Nephron progenitor cell (in vitro differentiated cells): ENCODE measurements at places on chromosomes 7 and 10.

DNA sequence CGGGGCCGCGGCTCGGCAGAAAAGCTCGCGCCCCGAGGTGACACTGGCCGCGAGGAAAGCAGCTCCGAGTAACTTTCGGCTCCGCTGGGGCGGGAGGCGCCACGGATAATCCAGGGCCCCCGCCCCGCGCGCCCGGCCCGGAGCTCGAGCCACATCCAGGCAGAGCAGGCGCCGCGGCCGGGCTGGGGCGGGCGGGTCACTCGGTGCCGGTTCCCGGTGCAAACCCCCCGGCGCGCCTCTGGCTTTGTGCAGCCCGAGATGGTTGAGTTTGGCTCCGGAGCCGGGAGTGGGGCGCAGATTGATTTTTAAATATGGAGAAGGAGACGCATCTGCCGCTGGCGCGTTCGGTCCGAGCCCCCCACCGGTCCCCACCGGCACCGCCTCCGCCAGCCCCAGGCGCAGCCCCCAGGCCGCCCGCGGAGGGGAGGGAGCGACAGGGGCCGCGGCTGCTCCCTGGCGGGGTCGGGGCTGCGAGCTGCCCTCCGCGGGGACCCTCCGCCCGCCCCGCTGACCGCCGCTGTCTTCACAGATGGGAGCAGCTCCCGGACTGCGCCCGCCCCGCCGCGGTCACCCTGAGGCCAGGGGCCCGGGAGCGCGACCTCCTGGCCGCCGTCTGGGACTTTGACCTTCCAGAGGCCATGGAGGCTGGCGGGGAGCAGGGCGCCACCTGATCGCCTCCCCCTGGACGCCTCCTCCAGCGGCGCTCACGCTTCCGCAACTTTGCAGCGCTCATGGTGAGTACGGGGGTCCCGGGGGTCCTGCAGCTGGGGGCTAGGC, 643 bp downstream of the ADGRA1 start:
- DNase-seq, result peak; percentile 67

- no peak for DNase-seq
These were observed 11.5 kb upstream of the GATA3 start for GRCh38 chr10:8042721-8043568.

- DNase-seq, result no peak
These were observed 8.5 kb upstream of the SFR1 start for GRCh38 chr10:104113376-104113956.

DNA sequence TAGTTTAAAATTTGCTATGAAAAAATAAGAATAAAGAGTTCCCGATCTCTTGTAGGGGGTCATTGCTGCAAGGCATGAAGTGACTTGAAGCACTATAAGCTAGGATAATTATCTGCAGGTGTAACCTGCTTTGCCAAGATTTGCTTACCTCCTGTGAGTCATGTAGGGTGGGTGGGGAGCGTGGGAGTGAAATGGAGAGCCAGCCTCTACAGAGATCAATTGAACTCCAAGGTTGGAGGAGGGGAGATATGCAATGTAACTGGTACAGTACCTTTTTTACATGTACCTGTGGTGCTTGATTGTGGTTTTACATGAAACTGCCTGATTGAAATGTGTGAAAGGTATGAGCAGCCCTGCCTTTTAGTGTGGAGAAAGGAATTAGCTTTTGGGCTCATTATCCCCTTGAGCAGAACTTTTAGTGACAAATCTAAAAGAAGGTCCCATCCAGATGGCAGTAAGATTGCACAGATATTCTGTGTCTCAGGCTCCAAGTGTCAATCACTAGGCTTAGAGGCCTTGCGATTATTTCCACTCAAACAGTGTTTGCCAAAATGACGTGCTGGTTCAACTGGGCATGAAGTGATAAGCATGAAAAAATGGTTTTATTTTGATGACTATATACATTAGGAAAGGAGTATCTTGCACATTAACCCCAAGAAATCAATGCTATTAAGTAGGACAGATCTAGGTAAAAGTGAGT, 138.6 kb upstream of the GRB10 start:
- DNase-seq, result no peak

GRCh38 chr7:23477962-23478866, 7.9 kb upstream of the IGF2BP3 start:
- no peak for DNase-seq

GRCh38 chr7:91342346-91342745, 78.1 kb downstream of the FZD1 start:
- DNase-seq, result no peak

DNA sequence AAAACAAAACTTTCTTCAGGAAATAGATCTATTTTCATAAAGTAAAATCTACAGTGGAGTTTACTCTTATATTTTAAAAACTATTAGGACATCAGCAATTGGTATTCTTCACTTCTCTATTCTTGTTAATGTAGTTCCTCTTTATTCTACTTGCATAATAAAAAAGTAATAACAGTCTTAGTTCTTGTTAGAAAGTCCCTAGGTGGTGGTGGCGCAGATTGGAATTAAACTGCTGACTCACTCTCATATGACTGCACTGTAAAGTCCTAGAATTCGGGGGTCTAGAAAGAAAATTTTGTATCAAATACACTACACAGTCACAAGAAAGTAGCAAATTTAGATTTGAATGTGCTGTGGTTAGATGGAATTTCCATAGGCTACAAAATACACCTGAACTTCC, 44.6 kb upstream of the TES start:
- DNase-seq, result no peak

DNA sequence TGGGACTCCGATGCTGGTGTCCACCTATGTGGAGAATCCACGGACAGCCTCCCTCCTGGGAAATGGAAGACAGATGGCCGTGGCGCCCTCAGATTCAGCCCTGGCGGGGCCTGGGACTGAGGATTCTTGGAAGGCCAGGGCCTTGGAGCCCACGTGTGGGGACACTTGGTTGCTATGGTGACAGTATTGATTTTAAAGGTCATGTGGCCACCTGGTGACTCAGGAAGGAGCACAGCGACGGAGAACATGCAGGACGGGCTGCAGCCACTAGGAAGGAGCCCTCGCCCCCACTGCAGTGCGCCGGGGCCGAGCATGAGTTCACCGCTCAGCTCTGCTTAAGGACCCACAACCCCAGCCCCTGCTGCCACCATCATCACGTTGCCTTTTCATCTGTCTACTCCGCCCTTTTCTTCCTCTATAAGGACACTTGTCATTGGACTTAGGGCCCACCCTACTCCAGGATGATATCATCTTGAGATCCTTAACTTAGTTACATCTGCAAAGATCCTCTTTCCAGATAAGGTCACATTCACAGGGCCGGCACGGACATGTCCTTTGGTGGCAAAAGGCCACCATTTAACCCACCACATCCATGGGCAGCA, 3.7 kb upstream of the STK32C start:
- DNase-seq, result no peak

DNA sequence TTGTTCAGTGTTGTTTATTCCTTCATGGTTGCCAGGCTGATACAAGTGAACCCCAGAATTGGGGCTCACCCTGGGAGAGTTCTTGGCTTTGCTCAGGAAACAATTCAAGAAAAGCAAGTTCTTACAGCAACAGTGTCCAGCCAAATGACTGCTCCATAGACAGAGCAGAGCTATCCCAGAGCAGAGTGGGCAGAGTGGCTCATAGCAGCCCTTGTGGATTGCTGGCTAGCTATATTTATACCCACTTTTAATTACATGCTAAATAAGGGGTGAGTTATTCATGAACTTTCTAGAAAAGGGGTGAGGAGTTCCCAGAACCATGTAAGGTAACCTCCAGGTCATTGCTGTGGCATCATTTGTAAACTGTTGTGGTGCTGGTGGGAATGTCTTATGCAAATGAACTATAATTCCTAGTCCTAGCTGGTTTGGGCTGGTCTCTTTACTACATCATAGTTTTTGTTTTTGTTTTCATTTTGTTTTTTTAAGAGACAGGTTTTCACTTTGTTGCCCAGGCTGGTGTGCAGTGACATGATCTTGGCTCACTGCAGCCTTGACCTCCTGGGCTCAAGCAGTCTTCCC, 59.9 kb upstream of the HBP1 start:
- no peak for DNase-seq

DNA sequence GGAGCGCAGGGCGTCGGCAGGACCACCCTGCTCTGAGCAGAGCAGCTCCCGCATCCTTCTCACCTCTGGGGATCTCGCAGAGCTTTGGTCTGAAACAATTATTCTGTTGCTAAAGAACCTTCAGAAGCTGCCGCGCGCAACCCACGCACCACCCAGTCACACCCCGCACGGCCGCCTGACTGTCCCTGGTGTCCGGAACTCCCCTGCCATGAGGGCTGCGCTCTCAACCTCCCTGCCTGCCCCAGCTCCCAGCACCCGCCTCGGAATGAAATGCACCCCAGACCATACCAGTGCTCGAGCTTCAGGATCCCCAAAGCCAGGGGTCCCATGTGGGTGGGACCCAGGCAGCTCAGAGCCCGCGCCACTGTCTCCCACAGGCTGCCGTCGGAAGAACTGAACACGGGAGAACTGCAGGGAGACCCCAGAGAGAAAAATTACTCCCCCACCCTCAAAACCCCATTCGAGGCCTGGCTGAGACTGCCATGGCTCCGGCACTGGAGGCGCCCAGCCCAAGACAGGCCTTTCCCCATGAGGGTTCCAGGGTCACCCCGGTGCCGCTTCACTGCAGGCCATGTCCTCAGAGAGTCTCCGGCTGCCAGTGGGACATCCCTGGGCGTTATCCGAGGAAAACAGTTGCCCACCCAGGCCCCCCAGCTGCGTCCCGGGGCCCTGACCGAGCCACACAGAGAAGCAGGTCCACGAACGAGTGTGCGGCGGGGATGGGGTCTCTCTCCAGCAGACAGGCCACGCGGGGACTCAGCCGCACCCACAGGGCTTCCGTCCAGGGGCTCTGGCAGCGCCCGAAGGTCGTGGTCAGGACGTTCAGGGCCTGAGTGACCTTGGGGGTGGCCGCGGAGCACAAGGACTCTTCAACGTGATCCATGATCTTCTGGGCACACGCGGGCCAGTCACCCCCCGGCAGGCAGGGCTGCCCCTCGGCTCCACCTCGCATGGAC, 12.1 kb downstream of the BRAT1 start:
- no peak for DNase-seq

GRCh38 chr7:151827620-151828019, 49.3 kb downstream of the PRKAG2 start:
- DNase-seq, result no peak

DNA sequence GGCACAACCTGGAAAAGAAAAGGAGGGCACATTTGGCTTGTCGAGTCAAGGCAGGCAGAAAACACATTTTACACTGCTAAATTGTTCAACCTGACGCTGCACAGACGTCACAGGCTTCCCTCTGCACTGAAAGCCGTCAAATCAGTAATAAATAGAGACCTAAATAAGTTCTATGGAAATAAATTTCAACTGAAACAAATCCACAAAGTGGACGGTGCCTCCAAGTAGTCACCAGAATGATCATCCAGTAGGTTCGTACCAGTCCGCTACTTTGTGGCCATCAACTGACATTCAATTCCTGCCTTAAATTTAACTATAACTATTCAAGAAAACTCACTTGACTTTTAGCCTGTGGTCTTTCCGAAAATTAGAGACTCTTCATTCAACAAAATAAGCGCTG, 49.0 kb downstream of the NPVF start:
- DNase-seq, result no peak

DNA sequence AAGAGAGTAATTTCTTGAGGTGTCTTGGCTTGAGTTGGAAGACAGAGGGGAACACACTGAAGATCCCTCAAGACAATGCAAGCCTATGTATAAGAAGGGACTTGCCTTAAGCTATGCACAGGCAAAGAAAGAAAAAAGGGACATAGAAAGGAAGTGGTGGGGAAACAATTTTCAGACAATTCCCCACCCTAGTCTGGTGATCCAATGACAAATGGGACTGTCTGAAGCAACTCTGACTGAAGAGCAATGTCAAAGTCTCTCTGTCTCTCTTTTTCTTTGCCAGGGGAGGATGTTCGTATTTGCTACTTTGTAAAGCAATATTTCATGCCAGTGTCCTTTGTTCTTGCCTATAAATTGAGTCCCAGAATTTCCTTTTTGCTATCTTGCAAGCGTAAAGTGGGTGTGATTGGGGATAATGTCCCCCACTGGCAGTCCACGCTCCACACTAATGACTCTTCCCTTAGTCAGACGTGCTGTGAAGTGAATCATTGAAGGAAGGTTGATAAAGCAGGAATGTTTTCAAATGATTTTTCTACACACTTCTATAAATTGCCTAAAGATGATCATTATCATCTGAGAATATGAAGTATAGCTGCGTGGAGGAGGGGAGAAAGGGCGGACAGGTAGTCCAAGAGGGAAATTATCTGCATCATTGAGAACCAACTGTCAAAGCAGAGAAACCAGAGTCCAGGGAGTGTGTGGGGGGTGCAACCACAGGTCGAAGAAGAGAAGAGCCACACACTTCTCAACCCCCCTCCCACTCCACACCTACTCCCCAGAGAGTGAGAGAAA, 243.8 kb upstream of the ETV1 start:
- DNase-seq, result peak; percentile 4

GRCh38 chr7:40604601-40605438, 470.0 kb downstream of the SUGCT start:
- DNase-seq, result peak; percentile 65

DNA sequence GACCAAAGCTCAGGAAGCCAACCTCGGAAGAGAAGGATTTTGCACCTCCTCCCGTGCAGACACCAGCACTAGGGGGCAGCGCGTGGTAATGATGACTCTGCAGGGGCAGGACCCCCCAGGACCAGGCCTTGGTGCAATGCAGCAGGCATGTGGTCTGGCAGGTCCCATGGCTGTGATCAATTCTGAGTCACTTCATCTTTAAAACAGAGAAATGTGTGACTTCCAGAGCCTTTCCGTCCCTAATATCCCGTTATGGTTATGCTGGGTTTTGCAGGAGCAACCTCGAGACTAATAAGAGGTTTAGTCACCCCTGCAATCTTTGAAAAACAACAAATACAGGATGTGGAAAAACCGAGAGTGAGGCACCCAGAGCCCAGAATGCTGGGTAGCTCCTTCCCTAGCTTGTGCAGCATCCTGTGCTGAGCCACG, 30.2 kb upstream of the GJD4 start:
- no peak for DNase-seq

GRCh38 chr7:29281782-29282541, 87.4 kb downstream of the CHN2 start:
- peak; percentile 34 for DNase-seq

GRCh38 chr7:97733276-97734161, 1.6 kb downstream of the TAC1 start:
- DNase-seq, result peak; percentile 73

- DNase-seq, result no peak
These were observed 126.7 kb upstream of the ZMIZ1 start for GRCh38 chr10:78942091-78942501.

DNA sequence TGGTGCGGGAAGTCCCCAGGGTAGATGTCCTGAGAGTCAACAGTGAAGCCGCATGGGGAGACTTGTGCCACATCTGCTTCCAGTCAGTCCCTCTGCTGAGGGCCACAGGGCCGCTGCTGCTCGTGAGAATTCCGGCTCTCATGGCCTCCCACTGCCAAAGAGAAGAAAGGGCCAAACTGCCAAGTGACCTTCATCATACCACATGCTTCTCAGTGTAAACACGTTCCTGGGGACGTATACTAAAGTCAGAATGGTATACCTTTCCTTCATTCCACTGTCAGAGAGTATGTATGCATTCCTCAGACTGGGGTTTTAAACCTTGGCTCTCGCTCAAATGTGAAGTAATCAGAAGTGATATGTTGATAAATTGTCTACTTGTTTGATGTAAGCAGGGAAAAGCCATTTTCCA, 52.8 kb upstream of the SEC61G start:
- DNase-seq, result no peak
